ENCODE measurements at places on chromosomes 11 and 22. TPM values are rescaled to one million over a fixed set of nuclear protein-coding genes. Genes with fewer than 3 reads are reported as not detected.

The CLTCL1 gene
- total RNA-seq, result 5.3 TPM

The NLRP14 gene
- 0.08 TPM for total RNA-seq

The STX3 gene
- total RNA-seq, result 25.4 TPM

The B4GALNT4 gene
- 6.5 TPM for total RNA-seq

The FAT3 gene
- 0.04 TPM for total RNA-seq

The GUCD1 gene
- total RNA-seq, result 72.2 TPM

The BAIAP2L2 gene
- total RNA-seq, result not detected

The KRTAP5-1 gene
- not detected for total RNA-seq

The BDNF gene
- 10.6 TPM for total RNA-seq

The SYTL2 gene
- 61.4 TPM for total RNA-seq

The NXPE1 gene
- not detected for total RNA-seq

The CARD10 gene
- 3.9 TPM for total RNA-seq

The CLMP gene
- 13.6 TPM for total RNA-seq

The APOBEC3B gene
- total RNA-seq, result 13.6 TPM

The PKNOX2 gene
- total RNA-seq, result 0.10 TPM

The PRR33 gene
- not detected for total RNA-seq

The MUC2 gene
- total RNA-seq, result not detected

The IGLL1 gene
- total RNA-seq, result not detected

The EIF4ENIF1 gene
- 3.4 TPM for total RNA-seq

The NAALAD2 gene
- 2.8 TPM for total RNA-seq

The MTMR2 gene
- 28.9 TPM for total RNA-seq

The C11orf87 gene
- total RNA-seq, result not detected

The KRTAP5-7 gene
- not detected for total RNA-seq

The PRG3 gene
- not detected for total RNA-seq

The SAA1 gene
- not detected for total RNA-seq

The CECR2 gene
- 0.06 TPM for total RNA-seq

The MMP20 gene
- total RNA-seq, result not detected

Measured in H4 (cell line).